Astrocyte of the cerebellum (primary cell): ENCODE measurements at places on chromosomes 6 and 20.

- no peak for DNase-seq
These were observed 13.3 kb downstream of the GRM4 start for GRCh38 chr6:34132486-34133185.

- DNase-seq, result peak; percentile 74
These were observed 44.9 kb downstream of the IRF4 start for GRCh38 chr6:436308-437036.

DNA sequence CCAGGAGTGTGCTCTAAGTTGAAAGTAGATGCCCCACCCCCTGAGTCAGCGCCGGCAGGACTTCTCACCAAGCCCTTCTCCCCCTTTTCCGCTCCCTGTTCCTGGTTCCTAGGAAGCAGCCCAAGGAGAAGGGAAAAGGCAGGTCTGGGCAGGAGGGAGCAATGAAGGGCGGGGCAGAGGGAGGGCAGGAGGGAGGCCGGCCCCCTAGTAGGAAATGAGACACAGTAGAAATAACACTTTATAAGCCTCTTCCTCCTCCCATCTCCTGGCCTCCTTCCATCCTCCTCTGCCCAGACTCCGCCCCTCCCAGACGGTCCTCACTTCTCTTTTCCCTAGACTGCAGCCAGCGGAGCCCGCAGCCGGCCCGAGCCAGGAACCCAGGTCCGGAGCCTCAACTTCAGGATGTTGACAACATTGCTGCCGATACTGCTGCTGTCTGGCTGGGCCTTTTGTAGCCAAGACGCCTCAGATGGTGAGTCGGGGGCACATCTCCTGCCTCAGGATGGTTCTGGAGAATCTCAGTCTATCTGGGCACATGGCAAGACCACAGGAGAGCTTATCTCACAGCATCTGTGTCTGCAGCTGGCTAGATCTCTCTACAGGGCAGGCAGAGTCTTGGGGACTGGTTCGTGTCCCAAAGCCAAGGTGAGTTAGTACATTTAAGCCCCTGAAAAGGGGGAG lies at the start of gene PROCR:
Gene PROCR, plus strand, starts transcription at position 320 of the 681 bp plus-strand sequence. Its CDS starts 83 bp downstream, at position 403.
- peak; percentile 62 for DNase-seq

DNA sequence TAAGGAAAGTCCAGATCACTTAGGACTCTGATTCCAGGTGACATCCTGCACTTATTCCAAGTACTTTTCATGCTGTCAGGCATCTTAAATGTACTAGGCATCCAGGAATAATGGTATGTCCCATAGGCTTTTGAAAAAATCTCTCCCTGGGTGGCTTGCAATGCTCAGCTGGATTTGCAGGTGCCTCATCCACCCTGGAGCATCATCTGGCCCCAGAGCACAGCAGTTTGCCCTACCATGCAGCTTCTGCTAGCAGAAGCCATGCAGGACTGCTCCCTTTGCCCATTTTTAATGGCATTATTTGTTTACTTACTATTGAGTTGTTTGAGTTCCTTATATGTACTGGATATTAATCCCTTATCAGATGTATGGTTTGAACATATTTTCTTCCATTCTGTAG lies 45.2 kb downstream of the DZANK1 start:
- DNase-seq, result no peak

GRCh38 chr6:143620447-143620846 lies 57.3 kb upstream of the PHACTR2 start:
- DNase-seq, result peak; percentile 20

DNA sequence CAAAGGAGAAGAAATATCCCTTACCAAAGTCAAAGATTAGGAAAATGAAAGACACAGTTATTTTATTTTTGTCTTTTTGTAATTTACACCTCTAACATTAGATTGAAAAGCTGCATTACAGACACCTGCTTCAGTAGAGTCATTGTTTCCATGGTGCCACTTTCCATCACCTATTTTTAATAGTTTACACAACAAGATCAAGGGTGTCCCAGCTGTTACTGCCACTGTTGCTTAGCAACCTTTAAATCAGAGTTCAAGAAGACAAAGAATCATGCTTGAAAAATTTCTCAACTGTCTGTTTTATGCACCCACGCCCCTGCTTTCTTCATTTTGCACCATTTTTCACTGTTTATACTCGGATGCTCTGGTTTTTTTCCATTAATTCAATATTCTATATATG lies 668.2 kb upstream of the GJE1 start:
- DNase-seq, result no peak
